ENCODE measurements at places on chromosomes 16 and 17. TPM values are rescaled to one million over a fixed set of nuclear protein-coding genes. Genes with fewer than 3 reads are reported as not detected.

DNA sequence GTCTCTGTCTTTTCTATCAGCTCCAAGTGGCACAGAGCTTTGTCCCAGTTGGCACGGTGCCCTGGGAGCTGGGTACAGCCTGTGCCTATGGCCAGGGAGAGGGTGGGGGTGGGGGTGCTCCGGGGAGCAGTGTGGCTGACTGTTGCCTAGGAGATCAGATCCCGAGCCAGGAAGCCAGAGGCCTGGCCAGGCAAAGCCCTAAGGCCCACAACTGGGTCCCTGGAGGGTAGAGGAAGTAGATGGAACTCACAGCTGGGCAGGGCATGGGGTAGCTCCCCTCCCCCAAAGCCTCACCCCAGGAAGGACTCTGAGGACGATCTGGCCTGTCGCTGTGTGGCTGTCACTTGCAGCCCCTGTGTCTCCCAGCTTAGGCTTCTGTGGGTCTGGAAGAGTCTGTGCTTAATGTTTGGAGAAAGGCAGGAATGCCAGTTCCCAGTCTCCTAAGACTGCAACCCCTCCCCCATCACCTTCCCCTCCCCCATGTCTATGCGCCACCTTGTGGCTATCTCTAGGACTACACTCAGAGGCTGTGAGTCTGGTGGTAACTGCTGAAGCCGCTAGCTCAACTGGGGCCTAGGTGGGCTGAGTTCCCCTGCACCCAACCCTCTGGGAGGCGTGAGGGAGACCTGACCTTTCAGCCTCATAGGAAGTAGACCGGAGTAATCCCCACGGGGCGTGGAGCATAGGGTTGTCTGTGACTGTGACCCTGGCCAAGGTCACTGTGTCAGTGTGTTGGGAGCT is 12.6 kb downstream of the THRA start:
- H3K27me3 ChIP-seq: no peaks in the 10 kb centered on the region
- DNase-seq: peak; percentile 71
- peaks cover 10% of the 10 kb centered on the region for H3K4me1 ChIP-seq
- no peak overlapping the region for H3K4me3 ChIP-seq
- no peaks in the 10 kb centered on the region for H3K36me3 ChIP-seq
- H3K27ac ChIP-seq: no peak overlapping the region

DNA sequence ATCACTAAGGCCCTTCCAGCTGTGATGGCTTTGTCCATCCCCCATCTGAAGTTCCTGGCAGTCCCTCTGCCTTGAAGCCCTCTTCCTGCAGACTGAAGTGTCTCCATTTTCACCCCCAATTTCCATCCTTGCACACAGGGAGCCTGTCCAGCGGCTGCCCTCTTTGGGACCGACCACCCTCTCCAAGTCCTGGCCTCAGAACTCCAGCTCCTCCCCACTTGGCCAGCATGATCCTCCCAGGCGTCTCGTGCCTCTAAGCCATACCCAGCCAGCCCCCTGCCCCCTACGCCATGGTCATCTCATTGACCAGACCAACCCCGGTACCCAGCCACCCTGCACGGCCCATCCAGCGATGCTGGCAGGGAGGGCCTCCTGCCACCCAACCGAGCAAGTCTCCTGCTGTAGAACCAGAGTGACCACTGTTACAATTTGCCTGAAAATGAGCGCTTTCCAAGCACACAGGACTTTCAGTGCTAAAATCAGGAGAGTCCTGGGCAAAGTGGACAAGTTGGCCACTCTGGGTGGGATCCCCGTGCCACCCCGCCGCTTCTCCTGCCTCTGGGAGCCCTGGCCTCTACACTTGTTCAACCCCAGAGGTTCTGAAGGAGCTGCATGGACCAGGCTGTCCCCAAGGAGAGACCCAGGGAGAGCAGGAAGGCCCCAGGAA is 362.0 kb downstream of the SEC14L1 start:
- H3K27ac ChIP-seq: no peak overlapping the region
- no peak overlapping the region for H3K4me3 ChIP-seq
- peaks cover 3% of the 10 kb centered on the region for H3K36me3 ChIP-seq
- DNase-seq: peak; percentile 31
- H3K4me1 ChIP-seq: no peaks in the 10 kb centered on the region
- H3K27me3 ChIP-seq: no peaks in the 10 kb centered on the region

DNA sequence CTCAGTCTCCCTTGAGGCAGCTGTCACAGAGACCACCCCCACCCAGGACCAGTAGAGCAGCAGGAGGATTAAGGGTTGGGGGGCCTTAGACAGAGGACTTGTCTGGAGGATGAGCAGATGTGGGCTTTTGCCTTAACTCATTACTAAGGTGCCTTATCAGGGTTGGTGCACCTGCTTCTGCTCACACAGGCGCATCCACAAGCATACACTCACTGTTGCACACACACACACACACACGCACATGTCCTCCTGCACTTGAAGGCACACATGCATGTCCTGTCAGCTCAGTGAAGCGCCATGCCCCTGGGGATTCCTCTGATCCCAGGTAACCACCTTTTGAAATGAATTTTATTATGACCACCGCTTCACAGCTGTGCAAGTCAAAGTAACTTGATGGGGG is 1.2 kb downstream of the GFAP start:
- H3K27me3 ChIP-seq: no peaks in the 10 kb centered on the region
- H3K27ac ChIP-seq: no peak overlapping the region
- no peaks in the 10 kb centered on the region for H3K36me3 ChIP-seq

- DNase-seq: no peak
- H3K4me1 ChIP-seq: no peaks in the 10 kb centered on the region
- H3K4me3 ChIP-seq: no peak overlapping the region
- H3K27me3 ChIP-seq: no peaks in the 10 kb centered on the region
- H3K27ac ChIP-seq: no peak overlapping the region
Measured at GRCh38 chr16:10896165-10896564, 19.2 kb downstream of the CIITA start.

DNA sequence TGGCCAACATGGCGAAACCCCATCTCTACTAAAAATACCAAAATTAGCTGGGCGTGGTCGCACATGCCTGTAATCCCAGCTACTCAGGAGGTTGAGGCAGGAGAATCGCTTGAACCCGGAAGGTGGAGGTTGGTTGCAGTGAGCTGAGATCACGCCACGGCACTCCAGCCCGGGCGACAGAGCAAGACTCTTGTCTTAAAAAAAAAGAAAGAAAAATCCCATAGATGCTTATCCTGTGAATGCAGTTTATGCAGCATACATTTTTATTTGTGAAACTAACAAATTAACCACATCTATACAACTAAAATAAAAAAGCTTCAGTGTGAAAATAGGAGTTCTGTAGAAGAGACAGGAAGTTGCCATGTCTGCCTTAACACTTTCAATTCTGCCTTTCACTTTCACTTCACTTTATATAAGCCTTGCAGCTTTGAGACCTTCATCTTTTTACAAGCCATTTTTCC is 7.1 kb downstream of the IGSF6 start:
- no peak for DNase-seq
- peaks cover 23% of the 10 kb centered on the region for H3K4me1 ChIP-seq
- H3K27ac ChIP-seq: peak overlapping the region; percentile 66
- H3K4me3 ChIP-seq: no peak overlapping the region

DNA sequence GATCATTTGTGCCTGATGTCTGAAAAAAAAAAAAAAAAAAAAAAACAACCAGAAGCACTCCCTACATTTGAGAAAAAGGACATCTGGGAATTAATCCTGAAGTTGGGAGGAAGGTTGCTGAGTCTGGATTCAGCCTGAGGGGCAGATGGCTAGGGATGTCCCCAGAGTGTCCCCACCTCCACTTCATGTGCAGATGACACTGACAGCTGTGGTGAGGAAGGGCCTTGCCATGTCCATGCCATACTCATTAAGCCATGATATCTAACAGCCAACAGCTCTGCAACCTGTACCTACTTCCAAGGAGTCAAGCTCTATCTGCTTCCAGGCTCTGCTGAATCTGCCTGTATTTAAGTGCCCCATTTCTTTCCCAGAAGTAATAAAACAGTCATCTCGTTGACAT is 356.0 kb downstream of the CA10 start:
- no peak overlapping the region for H3K27ac ChIP-seq
- no peaks in the 10 kb centered on the region for H3K36me3 ChIP-seq
- no peak overlapping the region for H3K4me3 ChIP-seq
- H3K4me1 ChIP-seq: no peaks in the 10 kb centered on the region
- no peaks in the 10 kb centered on the region for H3K27me3 ChIP-seq
- DNase-seq: no peak

- no peaks in the 10 kb centered on the region for H3K27me3 ChIP-seq
- no peak overlapping the region for H3K4me3 ChIP-seq
- H3K4me1 ChIP-seq: no peaks in the 10 kb centered on the region
Measured at GRCh38 chr17:20771104-20771503, 191.6 kb downstream of the CDRT15L2 start.

DNA sequence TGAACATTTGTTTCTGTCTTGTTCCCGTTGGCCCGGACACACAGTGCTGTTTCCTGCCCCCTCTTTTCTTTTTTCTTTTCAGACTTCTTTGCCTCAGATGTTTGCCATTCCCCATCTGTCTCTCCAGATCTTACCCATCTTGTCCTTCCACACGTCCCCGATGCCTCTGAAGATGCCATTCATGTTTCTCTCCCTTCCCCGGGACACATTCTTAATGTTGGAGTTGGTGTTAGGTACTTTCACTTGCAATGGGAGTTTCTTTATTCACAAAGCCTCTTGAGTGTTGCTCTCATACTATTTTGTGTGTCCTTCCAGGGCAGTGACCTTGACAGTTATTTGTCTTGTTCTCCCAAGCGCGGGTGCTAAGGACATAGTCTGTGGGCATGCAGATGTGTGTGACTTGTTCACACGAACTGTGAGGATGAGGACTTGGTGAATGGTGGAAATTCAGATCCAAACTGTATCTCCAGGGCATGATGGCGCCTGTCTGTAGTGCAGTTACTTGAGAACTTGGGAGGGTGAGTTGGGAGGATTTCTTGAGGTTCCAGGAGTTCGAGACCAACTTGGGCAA is 8.3 kb downstream of the SEC14L1 start:
- H3K27me3 ChIP-seq: no peaks in the 10 kb centered on the region
- no peaks in the 10 kb centered on the region for H3K4me1 ChIP-seq
- DNase-seq: no peak
- no peaks in the 10 kb centered on the region for H3K36me3 ChIP-seq

- no peaks in the 10 kb centered on the region for H3K36me3 ChIP-seq
- DNase-seq: no peak
- no peak overlapping the region for H3K27ac ChIP-seq
Measured at GRCh38 chr16:898761-899682, 71.8 kb downstream of the LMF1 start.

DNA sequence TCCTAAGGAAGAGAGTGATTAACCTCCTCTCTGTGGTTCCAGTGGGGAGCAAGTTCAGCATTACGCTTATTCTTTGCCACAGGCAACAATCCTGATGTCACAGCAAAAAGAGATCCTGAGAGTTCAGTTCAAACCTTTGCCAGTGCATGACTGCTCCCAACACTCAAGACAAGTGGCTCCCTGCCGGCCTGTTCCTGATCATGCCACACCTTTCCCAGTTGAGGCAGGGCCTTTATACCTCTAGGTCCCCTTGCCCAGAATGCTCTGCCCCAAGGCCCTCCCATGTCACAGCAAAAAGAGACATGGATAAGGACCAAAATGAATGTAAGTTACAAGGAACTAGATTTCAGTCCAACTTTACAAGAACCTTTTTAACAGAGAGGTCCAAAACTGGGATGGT is 31.0 kb upstream of the ARHGAP23 start:
- no peaks in the 10 kb centered on the region for H3K27me3 ChIP-seq
- no peak overlapping the region for H3K27ac ChIP-seq
- no peaks in the 10 kb centered on the region for H3K4me1 ChIP-seq
- H3K4me3 ChIP-seq: no peak overlapping the region
- peaks cover 42% of the 10 kb centered on the region for H3K36me3 ChIP-seq

DNA sequence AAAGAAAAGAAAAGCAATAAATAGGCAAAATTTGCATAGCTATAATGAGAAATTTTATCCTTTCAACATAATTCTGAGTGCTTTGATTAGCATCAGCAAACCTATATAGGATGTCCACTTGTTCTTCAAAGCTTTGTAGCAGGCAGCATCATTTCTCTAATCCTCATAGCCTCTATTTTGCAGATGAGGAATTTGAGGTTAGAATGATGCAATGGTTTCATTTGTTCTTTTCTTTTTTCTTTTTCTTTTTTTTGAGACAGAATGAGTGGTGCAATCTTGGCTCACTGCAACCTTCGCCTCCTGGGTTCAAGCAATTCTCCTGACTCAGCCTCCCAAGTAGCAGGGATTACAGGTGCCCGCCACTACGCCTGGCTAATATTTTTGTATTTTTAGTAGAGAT is 594.4 kb downstream of the TOX3 start:
- DNase-seq: no peak
- no peak overlapping the region for H3K4me3 ChIP-seq
- H3K27ac ChIP-seq: no peak overlapping the region
- no peaks in the 10 kb centered on the region for H3K4me1 ChIP-seq
- H3K27me3 ChIP-seq: no peaks in the 10 kb centered on the region

GRCh38 chr16:14409563-14409962 is 220.5 kb downstream of the PARN start:
- no peak for DNase-seq
- no peak overlapping the region for H3K27ac ChIP-seq
- no peaks in the 10 kb centered on the region for H3K36me3 ChIP-seq
- no peaks in the 10 kb centered on the region for H3K27me3 ChIP-seq
- no peak overlapping the region for H3K4me3 ChIP-seq
- H3K4me1 ChIP-seq: no peaks in the 10 kb centered on the region

DNA sequence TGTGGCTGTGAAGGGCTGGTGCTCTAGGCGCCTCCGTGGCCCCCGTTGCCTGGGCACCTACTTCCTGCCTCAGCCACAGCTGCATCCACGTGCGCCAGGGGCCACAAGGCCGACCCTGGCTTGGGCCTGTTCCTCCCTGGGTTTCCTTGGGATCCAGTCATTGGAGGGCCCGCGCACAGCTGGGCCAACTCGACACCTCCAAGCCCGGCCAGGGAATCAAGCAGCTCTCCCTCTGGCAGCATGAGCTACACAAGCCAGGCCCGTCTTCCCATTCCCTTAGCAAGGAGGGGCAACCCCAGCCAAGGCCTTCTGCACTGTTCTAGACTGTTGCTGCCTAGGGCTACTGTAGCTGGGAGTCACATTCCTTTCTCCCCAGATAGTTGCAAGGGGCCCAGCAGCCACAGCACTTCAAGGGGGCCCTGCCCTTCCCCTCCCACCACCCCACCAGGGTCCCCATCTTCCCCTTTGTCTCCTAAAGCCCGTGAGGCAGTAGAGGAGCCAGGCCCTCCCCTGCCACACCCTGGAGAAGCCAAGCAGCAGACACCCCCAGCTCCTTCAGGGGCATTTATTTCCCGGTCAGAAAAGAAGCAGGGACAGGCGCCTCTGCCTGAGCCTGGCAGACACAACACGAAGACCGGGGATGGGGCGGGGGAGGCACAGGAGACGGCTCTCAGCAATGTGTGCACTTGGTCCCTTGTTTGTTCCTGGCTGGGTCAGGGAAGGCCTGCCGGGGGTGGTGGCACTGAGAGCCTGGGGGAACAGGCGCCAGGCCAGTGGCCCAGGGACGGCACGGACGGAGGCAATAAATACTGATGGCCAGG is 3.8 kb downstream of the ARHGDIA start:
- H3K4me1 ChIP-seq: peaks cover 71% of the 10 kb centered on the region
- H3K27ac ChIP-seq: peak overlapping the region; percentile 40
- H3K36me3 ChIP-seq: no peaks in the 10 kb centered on the region

Gene PRRT2
- 0.98 TPM for total RNA-seq

Gene LRRC36
- total RNA-seq: not detected

Gene ADAD2
- total RNA-seq: not detected

Gene MTSS2
- total RNA-seq: 61.8 TPM

Gene ANTKMT
- total RNA-seq: 23.8 TPM

Gene SHBG
- 15.0 TPM for total RNA-seq

Gene OTOP3
- total RNA-seq: not detected

Gene MT3
- not detected for total RNA-seq

Gene FBXL19
- 8.0 TPM for total RNA-seq

Measured in right lobe of liver (tissue), 6 donors.